ENCODE measurements at places on chromosomes 2 and 18.

DNA sequence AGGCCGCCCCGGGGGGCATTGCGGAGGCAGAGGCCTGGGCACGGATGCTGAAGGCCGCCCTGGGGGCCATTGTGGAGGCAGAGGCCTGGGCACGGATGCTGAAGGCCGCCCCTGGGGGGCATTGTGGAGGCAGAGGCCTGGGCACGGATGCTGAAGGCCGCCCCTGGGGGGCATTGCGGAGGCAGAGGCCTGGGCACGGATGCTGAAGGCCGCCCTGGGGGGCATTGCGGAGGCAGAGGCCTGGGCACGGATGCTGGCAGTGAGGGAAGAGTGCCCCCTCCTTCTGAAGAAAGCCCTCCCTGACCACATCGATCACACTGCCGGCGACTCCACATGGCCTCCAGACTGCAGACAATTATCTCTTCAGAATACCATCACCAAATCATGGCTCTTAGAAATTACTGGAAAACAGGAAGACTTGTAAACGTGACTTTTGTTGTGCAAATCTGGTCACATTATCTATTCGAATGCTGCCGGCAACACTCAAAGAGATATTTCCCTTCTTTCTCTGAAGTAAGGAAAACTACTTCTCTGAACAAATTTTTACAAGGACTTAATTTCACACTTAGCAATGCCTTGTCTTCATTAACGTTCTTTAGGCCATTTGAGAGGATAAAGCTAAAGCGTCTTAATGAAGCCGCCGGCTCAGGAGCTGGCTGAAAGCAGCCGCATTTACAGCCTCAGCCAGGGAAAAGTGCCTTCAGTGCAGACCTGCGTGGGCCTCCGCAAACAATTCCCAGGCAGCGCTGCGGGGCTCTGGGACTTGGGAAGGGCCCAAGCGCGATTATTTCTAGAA, 18.1 kb upstream of the SNTG2 start:
- DNase-seq: no peak

- DNase-seq: no peak
Measured at GRCh38 chr2:4718777-4719176, 973.4 kb upstream of the SOX11 start.

DNA sequence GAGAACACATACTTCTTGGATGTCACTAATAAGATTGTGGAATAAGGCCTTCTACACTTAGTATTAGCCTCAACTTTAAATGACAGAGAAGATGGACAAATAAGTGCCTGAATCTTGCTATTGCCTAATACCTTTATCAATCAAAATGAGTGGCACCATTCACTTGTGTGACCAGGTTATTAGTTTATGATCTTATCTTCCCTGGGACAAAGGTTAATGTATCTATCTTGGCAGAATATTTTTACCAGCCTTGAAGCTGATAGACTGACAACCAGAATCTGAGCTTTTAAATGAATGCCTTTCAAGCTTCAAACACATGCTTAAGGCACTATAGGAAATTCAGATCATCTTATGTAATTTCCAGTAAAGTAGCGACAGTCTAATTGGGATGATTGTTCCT, 202.9 kb downstream of the CCDC85A start:
- DNase-seq: no peak

DNA sequence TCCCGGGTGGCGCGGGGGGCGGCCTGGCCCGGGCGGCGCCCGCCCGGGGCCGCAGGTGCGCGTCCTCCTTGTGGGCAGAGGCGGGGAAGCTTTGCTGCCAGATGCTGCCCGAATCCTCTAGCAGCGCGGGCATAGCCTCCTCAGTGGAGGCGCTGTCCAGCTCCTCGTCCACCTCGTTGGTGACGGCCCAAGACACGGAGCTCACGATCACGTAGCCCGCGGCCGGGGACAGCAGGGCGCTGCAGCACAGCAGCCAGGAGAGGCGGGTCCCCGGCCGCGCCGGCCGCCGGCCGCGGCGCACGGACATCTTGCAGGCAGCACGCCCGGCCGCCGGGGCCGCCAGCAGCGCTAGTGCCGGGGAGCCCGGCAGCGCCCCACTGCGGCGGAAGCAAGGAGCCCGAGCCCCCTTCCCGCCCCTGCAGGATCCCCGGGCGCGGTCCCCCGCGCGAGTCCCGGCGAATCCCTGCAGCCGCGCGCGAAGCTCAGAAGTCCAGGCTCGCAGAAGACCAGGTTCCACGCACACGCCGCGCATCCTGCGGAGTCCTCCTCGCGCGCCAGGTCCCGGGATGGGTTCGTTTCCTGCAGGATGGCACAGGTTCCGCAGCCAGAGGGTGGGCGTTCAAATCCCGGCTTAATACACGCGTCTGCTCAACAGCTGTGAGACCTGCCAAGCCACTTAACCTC, at the start of gene CREG2:
TSS of gene CREG2 (minus strand) at position 353 of the 684 bp plus-strand sequence. CDS start at position 307, 46 bp downstream.
- DNase-seq: peak; percentile 44

DNA sequence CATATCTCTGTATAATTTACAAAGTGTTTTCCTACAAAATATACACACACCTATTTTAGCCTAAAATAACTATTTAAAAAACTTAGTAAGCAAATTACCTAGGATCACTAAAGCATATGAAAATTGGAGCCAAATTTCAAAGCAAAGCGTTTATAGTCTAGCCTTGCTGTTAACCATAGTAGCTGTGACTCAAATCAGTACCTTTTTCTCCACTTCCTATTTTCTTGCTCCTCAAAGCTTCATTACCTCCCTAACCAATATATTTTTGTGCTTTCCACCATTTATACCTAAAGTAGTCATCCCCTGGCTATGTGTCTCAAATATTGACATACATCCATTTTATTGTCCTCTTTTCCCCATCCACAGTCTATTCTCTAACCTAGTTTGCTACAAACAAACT, 73.1 kb downstream of the ERBB4 start:
- no peak for DNase-seq

DNA sequence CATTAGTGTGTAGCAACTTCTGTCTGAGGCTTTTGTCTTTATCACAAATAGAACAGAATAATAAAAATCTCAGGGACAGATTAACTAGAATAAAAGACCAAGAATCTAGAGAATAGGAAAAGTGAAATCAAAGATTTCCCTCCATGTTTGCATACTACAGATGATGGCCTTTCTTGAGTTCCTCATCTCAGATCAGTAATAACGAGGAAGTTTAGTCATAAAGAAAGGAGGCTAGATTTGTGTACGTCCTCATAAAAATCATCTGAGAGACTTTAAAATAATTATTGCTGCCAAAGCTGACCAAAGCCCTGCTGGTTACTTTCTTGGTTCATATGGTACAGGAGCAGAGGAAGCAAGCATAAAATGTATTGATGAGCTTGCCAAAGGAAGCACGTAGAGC, 117.3 kb downstream of the MIB1 start:
- peak; percentile 17 for DNase-seq

DNA sequence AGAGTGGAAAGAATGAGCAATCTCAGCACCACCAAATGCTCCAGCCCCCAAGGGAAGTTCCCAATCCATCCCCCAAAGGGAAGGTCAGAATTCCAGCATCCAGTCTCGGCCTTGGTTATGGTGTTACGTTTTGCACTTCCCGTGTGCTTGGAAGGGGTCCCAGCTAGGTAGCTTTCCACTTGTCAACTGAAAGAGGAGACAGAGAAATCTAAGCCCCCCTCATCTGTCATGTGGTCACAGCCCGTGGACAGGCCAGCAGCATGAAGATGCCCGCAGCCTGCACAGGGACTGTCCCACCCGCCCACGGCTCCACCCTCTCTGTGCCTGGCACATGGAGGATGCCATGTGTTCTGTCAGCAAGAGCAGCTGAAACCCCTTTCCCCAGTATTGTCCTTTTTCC, 32.1 kb downstream of the RHOB start:
- DNase-seq: no peak

- DNase-seq: no peak
Measured at GRCh38 chr2:96113951-96114350, 2.4 kb downstream of the ADRA2B start.

GRCh38 chr2:202494300-202495229, 118.4 kb downstream of the BMPR2 start:
- DNase-seq: no peak

- no peak for DNase-seq
Measured at GRCh38 chr2:240794178-240794721, 25.8 kb downstream of the KIF1A start.

DNA sequence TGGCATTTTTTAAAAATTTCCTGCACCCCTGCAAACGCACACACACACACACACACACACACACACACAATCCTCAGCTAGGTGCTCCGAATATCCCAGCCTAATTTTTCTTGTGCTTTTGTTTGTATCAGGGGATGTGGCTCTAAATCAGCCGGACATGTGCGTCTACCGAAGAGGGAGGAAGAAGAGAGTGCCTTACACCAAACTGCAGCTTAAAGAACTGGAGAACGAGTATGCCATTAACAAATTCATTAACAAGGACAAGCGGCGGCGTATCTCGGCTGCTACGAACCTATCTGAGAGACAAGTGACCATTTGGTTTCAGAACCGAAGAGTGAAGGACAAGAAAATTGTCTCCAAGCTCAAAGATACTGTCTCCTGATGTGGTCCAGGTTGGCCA, 1.8 kb downstream of the HOXD13 start:
- no peak for DNase-seq

DNA sequence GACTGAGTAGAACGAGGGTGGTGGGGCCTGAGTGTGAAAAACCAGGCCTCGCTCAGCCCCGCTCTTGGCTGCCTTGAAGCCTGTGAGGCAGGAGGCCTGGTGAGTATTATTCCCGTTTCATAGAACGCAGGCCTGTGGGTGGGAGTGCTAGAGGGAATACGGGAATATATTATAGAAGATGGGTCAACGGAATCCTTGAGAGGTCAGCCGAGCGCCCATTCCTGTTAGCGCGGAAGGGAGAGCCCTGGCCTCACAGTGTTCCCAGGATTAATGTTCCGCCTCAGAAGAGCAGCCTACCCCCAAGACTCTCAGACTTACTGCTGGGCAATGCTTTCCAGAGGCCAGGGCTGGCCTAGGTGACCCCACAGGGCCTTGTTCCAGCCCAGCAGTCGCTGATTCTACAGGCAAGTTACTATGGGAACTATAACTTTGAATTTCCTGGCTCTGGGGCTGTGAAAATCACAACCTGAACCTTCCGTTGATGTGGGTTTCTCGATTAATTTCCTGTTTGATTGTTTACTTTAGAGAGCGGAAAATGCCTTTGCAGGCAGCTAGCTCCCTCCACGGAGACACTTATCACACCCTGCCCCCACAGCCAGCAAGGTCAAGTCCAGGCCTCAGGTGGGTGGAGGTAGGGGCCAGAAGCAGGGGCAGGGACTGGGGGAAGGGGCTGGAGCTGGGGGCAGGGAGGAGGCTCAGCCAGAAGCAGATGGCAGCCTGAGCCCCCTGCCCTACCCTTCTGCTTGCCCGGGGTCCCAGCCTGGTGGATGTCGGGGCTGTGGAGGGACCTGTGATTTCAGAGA, 108.3 kb downstream of the SMAD7 start:
- peak; percentile 71 for DNase-seq

DNA sequence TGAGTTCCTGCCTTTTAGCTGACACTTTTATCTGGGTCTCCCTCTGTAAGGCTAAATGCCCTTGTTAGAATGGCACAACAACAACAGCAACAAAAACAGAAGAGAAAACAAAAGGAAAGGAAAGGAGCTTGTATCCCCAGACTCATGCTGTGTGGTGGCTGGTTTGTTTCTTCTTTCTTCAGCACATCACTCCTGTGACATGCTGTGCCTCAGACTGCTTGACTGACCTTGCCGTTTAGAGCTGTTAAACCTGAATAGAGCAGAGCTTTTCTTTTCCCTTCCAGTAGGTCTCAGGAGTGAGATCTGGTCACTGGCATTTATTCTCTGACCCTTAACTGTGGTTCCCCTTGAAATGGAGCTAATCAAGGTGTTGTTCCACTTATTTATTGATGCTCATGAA, 18.9 kb downstream of the GALNT13 start:
- DNase-seq: no peak

DNA sequence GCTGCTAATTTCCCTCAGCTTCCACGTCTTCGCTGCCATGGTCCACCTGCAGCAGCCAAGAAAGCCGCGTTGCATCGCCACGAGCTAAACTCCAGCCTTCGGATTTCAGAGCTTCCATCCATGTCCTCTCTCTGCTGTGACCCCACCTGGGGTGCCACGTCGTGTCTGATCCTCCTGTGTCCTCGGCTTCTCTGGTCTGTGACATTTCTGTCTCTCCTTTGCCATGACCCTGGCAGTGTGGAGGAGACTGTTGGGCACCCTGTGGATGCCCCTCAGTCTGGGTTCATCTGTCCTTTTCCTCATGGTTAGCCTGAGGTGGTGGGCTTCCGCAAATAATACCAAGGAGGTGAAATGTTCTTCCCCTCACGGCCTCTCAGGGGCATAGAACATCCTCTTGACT, 106.8 kb downstream of the RTP5 start:
- no peak for DNase-seq

DNA sequence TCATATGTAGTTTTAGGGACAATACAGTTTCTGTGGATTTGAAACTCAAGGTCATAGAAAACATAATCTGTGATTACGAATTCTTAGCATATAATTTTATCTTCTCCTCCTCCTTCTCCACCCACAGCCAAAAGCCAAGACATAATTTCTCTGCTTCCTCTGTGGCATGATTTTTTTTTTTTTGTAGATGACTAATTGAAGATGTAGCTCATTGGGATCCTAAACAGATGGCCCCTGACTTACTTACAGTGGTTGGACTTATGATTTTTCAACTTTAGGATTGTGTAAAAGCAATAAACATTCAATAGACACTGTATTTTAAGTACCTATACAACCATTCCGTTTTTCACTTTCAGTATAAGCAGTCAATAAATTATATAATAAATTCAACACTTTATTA, 42.3 kb downstream of the FSIP2 start:
- DNase-seq: no peak

DNA sequence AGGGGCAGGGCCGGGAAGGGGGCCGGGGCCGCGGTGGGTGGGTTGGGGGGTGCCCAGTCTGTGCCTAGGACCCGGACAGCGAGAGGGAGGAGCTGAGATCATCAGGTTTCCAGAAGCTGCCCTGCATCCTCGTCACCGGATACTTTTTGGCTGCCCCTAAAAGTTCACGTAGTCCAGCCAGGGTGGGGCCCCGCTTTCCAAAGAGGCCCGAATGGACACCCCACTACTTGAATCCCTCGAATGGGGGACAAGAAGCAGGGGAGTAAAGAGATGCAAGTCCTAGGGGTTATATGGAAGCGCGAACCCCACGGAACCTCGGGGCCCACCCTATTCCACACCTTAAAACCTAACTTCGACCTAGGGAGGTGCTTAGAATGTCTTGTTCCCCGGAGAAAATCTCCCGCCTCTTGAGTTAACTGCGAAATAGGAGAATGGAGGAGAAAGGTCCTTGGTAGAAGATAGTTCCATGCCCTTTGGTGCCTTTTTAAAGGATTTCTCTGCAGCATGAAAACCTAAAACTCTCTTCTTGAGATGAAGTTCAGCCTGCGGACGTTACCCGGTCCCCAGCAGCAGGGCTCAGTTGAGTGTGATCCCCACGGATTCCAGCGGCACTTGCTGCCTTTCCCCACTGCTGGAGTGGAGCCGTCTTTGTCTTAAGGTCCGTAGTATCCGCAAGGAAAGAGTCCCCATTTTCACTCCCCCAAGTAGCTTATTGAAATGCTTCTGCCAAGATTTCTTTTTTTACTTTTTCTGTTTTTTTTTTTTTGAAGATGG, 2.1 kb upstream of the RNF152 start:
- DNase-seq: no peak
